ENCODE measurements at places on chromosomes 1 and 21. TPM values are rescaled to one million over a fixed set of nuclear protein-coding genes. Genes with fewer than 3 reads are reported as not detected.

The TTC22 gene
- total RNA-seq, result not detected

The OR10J1 gene
- not detected for total RNA-seq

The ESPN gene
- 0.68 TPM for total RNA-seq

The SLC2A5 gene
- total RNA-seq, result 0.34 TPM

The CFAP74 gene
- total RNA-seq, result not detected

The CELA2B gene
- not detected for total RNA-seq

The MEX3A gene
- 8.8 TPM for total RNA-seq

The LIN28A gene
- total RNA-seq, result not detected

The RNU1-1 gene
- total RNA-seq, result under 0.01 TPM

The MSH4 gene
- 0.34 TPM for total RNA-seq

The TAF12 gene
- total RNA-seq, result 18.1 TPM

The KRTAP21-2 gene
- not detected for total RNA-seq

The NCMAP gene
- total RNA-seq, result not detected

The C1orf21 gene
- 27.1 TPM for total RNA-seq

DNA sequence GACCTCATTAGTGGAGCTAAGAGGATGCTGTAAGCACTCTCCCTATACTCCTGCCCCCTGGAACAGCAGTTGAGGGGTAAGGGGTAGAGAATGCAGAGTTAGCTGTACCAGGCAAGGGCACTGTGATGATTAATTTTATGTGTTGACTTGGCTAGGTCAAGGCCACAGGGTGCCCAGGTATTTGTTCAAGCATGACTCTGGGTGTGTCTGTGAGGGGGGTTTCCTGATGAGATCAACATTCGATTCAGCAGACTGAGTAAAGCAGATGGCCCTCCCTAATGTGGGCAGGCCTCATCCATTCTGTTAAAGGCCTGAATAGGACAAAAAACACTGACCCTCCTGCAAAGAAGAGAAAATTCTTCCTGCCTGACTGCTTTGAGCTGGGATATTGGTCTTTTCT is 110.8 kb downstream of the KCND3 start:
- no peak for DNase-seq

- DNase-seq, result no peak
These were observed 32.9 kb upstream of the SNX27 start for GRCh38 chr1:151578941-151579340.

GRCh38 chr1:51484591-51484990 is 34.5 kb downstream of the EPS15 start:
- DNase-seq, result no peak

DNA sequence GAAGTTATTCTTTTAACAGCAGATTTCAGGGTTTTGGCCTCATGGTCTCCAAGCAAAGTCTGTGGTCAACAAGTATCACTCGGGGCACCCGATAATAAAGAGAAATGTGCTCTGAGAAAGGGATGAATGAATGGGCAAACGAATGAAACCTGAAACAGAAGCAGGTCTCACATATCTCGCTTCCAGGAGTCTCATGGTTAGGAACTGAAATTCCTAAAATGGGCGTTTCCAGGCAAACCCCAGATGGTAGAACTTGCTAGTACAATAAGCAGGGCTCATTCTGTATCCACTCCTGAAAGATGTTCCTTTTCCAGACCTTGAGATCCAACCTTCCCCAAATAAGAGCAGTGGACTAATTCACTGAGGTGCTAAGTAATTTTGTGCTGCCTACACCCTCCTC is 87.2 kb downstream of the LAMC2 start:
- DNase-seq, result no peak

DNA sequence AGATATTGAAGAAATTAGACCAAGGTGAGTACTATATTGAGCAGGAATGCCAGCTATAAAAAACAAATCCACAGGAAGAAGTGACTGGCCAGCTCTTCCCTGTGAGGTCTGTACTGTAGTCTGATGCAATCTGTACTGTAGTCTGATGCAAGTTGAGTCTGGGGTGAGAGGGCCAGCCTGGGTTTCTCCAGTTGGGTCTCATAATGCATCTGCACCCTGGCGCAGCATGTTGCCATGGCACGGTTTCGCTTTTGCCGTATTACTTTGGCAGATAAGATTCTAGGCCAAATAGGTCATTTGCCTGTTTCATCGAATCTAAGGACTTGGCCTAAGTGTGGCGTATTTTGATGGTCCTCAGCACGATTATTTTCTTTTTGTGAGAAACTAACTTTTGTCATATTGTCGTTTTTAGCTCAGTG is 24.4 kb upstream of the PGD start:
- DNase-seq, result no peak

DNA sequence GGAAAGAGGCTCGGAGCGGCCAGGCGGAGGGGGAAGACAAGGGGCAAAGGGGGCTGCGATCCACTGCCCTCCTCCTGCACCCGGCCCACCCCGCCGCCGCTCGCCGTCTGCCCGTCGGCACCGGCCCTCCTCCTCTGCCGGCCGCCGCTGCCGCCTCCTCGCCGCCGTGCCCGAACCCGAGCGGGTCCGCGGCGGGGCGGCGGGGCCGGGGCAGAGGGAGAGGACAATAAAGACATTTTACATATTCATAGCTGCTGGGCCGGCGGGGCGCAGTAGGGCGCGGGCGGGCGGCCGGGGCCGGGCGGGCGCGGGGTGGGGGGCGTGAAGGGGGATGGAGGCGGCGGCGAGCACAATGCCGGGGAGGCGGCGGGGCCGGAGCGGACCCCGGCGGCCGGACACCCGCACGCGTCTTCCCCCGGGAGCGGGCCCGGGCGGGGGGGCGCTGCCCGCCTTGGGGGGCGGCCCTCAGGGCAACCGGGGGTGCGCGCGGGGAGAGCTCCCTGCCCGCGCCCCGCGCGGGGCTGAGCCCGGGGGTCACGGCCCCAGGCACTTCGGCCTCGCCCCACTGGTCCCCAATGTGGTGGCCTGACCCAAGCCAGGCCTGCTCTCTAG is 546 bp downstream of the POU2F1 start:
- peak; percentile 32 for DNase-seq

GRCh38 chr1:66374561-66375111 is 159.3 kb upstream of the SGIP1 start:
- DNase-seq, result peak; percentile 49

- DNase-seq, result peak; percentile 82
These were observed 8.1 kb upstream of the C1orf216 start for GRCh38 chr1:35726450-35727433.

- DNase-seq, result no peak
These were observed 4.9 kb upstream of the AKR1A1 start for GRCh38 chr1:45545553-45546310.

DNA sequence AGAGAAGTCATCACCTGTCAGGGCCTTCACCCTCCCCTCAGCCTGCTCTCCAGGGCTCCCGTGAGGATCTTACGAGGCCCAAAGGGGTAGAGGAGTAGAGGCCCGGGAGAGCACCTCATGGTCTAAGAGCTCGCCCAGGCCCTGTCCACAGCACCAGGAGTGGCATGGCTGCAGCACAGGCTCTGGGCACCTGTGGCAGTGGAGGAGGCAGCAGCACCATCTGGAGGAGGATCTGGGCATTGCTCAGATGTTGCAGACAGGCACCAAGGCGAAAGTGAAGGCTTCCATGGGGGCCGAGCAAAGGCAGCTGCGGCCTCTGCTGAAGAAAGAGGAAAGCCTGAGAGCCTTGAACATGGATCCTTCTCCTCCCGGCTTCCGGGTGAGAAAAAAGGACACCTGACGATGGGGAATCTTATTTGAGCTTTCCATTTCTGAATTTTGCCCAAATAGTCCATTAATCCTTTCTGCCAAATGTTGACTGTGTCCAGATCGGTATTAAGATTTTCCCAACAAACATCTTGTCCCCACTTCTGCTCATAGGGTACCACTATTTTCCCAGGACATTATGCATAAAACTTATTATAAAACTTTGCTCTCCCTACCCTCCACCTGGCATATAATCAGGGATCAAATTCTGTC is 604.7 kb downstream of the PTPRC start:
- DNase-seq, result peak; percentile 80

GRCh38 chr1:232207073-232207866 is 422.7 kb downstream of the SIPA1L2 start:
- DNase-seq, result no peak

GRCh38 chr1:149942207-149942606 is 5.5 kb upstream of the MTMR11 start:
- DNase-seq, result peak; percentile 59

DNA sequence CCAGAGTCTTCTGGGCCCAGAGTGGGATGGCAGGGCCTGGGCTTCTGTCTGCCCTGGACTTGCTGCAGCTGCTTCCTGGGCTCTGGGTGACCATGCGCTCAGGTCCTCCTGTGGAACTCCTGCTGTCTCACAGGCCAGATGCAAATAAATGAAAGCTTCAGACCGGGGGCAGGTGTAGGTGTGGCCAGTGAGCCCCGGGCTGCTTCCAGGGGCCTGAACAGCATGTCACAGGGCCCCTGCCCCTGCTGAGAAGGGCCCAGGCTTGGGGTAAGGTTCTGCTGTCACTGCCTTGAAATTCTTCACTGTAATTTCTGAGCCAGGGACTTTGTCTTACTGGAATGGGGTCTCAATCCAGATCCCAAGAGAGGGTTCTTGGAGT is 2.5 kb upstream of the PKNOX1 start:
- no peak for DNase-seq

- DNase-seq, result no peak
These were observed 486.5 kb downstream of the SIPA1L2 start for GRCh38 chr1:232143315-232143886.

DNA sequence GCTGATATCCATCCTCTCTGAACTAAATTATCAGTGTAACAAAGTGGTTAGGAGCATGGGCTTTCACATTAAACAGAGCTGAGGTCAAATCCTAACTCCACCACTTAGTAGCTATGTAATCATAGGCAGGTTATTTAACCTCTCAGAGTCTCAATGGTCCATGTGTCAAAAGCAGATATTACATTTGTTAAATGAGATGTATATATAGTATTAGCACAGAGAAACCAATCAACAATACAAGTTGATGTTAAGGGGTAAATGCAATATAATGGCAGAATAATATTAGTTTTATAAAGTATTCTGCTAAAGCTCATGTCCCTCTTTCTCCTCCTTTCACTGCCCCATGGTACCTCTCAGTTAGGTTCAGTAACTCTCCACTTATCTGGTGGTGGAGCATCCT is 27.2 kb downstream of the DBT start:
- no peak for DNase-seq

- no peak for DNase-seq
These were observed 84.6 kb upstream of the B3GALT2 start for GRCh38 chr1:193270996-193271395.

GRCh38 chr1:34332996-34333395 is 156.3 kb downstream of the C1orf94 start:
- DNase-seq, result no peak

DNA sequence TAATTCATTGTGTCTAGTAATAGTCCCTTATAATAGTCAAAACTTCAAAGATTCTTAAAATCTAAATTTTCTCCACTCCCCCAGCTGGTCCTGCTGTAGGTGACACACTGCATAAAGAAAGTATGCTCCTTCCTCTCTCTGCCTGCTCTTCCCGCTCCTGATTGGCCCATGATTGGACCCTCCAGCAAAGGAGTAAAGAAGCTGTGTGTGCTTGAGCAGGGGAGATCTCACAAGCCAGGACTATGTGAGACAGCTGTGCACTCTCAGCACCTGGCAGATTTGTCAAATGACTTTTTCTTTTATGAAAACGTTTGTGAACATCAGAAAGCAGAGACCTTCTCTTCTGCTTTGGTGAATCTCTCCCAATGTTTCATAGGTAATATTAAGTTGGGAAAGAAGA is 274.8 kb upstream of the LYPLAL1 start:
- no peak for DNase-seq

Measured in dermis blood vessel endothelial cell (primary cell).